ENCODE measurements at places on chromosomes 3 and 15. TPM values are rescaled to one million over a fixed set of nuclear protein-coding genes. Genes with fewer than 3 reads are reported as not detected.

Gene CPLX3
- not detected for total RNA-seq

Gene STAB1
- total RNA-seq: 42.6 TPM

Gene LDHAL6B
- total RNA-seq: not detected

Gene GCSAM
- total RNA-seq: 6.4 TPM

Gene ACP3
- total RNA-seq: 18.1 TPM

Gene FANCD2OS
- not detected for total RNA-seq

Gene WDR48
- 123 TPM for total RNA-seq

Gene SOX14
- total RNA-seq: not detected

Gene AADACL2
- not detected for total RNA-seq

Gene FAM81A
- total RNA-seq: 0.94 TPM

Gene FBXO40
- total RNA-seq: under 0.01 TPM

Gene SERPINI2
- total RNA-seq: not detected
